ENCODE measurements at places on chromosomes 16 and 17.

DNA sequence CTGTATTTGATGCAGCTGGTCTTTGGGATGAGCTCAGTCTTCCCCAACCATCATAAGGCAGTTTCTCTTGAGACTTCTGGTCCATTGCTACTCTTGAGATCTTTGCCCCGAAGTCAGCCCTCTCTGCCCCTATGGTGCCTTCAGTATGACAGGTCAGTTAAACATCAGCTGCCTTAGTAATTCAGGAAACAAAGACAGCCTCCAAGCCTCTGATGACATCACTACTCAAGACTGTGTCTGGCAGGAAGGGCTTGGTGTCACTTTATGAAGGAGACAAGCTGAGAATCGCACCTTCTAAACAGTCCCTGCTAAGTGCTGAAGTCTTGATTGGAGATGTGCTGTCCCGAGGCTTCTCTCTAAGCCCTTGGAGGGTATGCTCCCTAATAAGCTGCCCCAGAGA is 104.9 kb upstream of the TBX2 start:
- DNase-seq: peak; percentile 93

DNA sequence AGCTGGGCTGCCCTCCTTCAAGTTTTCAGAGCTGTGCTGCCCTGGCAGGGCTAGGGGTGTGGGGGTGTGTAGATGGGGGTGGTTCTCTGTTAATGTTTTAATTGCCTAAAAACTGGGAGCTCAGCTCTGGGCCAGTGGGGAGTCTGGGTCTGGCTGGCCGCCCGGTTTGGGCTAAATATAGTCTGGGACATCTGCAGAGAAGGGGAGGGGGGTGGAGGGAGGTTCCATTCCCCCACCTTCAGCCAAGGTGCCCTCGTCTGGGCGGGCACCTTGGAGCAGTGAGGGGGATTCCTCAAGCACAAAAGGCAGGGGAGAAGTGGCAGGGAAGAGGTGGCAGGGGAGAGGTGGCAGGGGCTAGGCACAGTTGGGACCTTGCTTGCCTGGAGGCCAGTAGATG is 13.0 kb downstream of the RARA start:
- DNase-seq: no peak

DNA sequence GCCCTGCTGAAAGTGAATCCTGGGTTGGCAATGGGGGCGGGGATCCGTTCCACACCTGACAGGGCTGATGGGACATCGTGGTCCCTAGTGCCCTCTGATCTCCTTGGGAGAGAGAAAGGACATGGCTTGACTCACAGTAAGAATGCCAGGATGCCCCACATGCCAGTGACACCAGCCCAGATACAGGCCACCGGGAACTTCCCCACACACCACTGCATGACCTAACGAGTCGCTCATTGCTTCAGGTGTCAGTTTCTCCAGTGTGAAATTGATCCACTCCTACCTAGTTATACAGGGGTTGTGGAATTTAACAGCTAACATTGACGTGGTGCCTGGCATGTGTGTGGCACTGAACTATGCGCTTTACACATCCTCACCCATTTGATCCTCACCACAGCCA is 7.5 kb downstream of the CD300LG start:
- no peak for DNase-seq

DNA sequence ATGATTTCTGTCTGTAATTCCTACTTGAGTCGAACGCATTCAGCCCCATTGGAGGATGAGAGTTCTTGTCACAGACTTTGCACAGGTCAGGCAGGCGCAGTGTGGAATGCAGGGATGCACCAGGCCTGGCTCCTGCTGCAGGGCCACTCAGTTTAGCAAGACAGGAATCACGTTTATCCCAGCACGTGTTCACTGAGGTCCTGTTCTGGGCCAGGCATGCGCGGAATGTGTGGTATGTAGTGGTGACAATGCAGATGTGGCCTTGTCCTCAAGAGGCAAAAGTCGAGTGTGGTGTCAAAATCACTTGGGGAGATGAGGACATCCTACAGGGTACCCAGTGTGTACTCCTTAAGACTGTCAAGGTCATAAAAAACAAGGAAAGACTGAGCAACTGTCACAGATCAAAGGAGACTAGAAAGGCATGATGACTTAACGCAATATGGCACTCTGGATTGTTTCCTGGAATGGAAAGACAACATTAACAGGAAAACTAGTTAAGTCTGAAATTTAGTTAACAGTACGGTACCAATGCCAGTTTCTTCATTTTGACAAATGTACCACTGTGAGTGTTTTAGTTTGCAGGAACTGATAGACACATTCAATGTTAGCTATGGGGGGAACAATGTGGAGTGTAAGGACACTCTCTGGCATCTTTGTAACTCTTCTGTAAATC is 121.5 kb upstream of the ADAMTS18 start:
- DNase-seq: peak; percentile 6
